ENCODE measurements at places on chromosomes 3 and 15. TPM values are rescaled to one million over a fixed set of nuclear protein-coding genes. Genes with fewer than 3 reads are reported as not detected.

DNA sequence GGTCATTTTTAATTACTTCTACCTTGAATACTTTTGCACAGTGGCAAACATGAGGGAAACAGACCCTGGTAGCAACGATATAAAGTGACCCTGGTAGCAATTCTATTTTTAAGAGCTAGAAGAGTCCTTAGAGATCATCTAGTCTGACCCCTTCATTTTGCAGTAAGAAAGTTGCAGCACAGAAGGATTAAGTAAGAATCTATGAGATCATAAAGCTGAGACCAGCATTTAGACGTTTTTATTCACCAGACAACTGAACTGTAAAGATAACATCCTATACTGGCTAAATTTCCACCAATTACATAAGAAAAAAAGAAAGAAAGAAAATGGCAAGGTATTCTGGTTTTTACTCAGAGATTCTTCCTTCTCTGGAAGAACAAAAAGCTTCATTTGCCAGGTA, 49.9 kb downstream of the LRRFIP2 start:
- no peak for DNase-seq

- DNase-seq = no peak
Observed at GRCh38 chr3:63609834-63610233, 42.6 kb upstream of the SNTN start.

DNA sequence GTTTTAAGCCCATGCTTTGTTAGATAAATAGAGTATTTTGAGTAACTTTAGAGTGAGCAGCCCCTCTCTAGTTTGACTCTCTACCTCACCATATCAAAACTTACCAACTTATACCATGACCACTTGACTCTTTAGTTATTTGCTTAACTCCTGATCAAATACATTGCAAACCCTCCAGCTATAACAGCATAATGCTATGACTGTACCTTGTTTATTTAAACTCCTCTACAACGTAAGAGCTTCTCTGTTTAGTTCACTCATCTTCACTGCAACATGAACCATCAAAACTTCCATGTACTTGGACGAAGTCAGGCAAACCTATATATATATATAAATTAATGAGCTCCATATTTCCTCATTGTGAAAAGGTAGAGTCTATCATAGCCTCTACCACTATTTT, 218.2 kb downstream of the DPH6 start:
- no peak for DNase-seq

CLRN1 gene
- total RNA-seq = not detected

GOLGA8K gene
- total RNA-seq = not detected

PDCD6IP gene
- 114 TPM for total RNA-seq
